Karpas-422 (cell line): ENCODE measurements at places on chromosomes 12 and 14. TPM values are rescaled to one million over a fixed set of nuclear protein-coding genes. Genes with fewer than 3 reads are reported as not detected.

DNA sequence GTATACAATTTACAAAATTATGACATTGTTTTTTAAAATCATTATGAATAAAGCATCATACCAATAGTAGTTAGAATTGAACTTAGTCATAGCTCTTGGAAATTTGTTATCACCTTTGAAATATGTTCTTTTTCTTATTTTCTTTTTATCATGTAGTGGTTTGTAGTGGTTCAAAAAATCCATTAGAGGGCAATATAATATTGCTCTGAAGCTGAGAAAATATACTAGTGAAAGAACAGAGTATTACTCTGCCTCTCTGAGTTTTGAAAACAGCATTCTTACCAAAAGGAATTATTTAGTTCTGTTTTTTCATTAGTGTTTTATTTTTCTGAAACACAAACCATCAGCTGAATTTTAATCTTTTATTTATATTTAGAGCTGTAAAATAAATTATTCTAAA is 76.2 kb downstream of the PDZRN4 start:
- peak; percentile 72 for DNase-seq
- no peaks in the 10 kb centered on the region for H3K27me3 ChIP-seq
- H3K36me3 ChIP-seq, result no peaks in the 10 kb centered on the region
- peak overlapping the region; percentile 59 for H3K27ac ChIP-seq

- H3K36me3 ChIP-seq, result no peaks in the 10 kb centered on the region
- no peaks in the 10 kb centered on the region for H3K27me3 ChIP-seq
- no peaks in the 10 kb centered on the region for H3K4me1 ChIP-seq
- H3K4me3 ChIP-seq, result no peak overlapping the region
- H3K27ac ChIP-seq, result no peak overlapping the region
Measured at GRCh38 chr14:79614448-79614847, 596.9 kb downstream of the DIO2 start.

DNA sequence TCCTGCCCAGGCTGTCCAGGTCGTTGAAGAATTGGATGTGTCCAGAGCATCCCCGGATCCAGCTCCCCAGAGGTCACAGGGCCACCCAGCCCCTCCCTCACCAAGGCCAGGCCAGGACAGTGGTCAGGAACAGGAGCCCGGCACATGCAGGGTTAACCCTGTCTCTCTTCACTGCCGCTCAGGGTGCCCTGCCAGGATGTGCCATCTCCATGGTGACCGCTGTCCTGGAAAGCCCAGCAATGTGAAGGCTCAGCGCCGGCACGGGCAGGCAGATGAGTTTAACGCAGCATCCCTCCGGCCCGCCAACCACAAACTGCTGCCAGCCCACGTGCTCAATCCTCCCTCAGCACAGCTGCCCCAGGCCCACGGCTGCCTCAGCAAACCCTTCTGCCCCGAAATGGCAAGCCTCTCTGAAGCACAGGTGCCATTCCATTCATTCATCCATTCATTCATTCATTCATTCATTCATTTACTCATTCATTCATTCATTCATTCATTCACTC is 4.4 kb downstream of the TMEM179 start:
- peak; percentile 57 for DNase-seq
- no peaks in the 10 kb centered on the region for H3K27me3 ChIP-seq
- H3K36me3 ChIP-seq, result no peaks in the 10 kb centered on the region
- no peak overlapping the region for H3K4me3 ChIP-seq

DNA sequence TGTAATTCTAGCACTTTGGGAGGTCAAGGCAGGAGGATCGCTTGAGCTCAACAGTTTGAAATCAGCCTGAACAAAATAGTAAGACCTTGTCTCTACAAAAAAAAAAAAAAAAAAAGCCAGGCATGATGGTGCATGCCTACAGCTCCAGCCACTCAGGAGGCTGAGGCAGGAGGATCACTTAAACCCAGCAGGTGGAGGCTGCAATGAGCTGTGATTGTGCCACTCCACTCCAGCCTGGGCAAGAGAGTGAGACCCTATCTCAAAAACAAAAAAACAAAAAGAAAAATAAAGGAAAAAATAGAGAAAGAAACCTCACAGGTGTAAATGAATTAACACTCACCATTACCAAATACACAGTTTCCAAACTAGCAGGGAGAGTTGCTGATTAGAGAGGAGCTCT is 34.2 kb upstream of the TUBA1A start:
- no peaks in the 10 kb centered on the region for H3K36me3 ChIP-seq
- H3K4me1 ChIP-seq, result peaks cover 6% of the 10 kb centered on the region
- H3K27ac ChIP-seq, result no peak overlapping the region
- H3K27me3 ChIP-seq, result no peaks in the 10 kb centered on the region
- DNase-seq, result no peak
- no peak overlapping the region for H3K4me3 ChIP-seq

- H3K4me3 ChIP-seq, result peak overlapping the region; percentile 38; the same call in 1 of the 2 replicates
- no peak overlapping the region for H3K27ac ChIP-seq
- DNase-seq, result peak; percentile 55
- H3K4me1 ChIP-seq, result peaks cover 54% of the 10 kb centered on the region
Measured at GRCh38 chr12:47396902-47397663, 308.7 kb downstream of the RPAP3 start.

GRCh38 chr12:52912711-52913430 is 8.0 kb upstream of the KRT8 start:
- no peaks in the 10 kb centered on the region for H3K36me3 ChIP-seq
- H3K27ac ChIP-seq, result no peak overlapping the region
- no peaks in the 10 kb centered on the region for H3K27me3 ChIP-seq
- no peak overlapping the region for H3K4me3 ChIP-seq

- no peak overlapping the region for H3K27ac ChIP-seq
- H3K4me3 ChIP-seq, result no peak overlapping the region
- DNase-seq, result no peak
- H3K4me1 ChIP-seq, result peaks cover 20% of the 10 kb centered on the region
- no peaks in the 10 kb centered on the region for H3K36me3 ChIP-seq
Measured at GRCh38 chr14:87940894-87941293, 52.1 kb downstream of the GALC start.

- H3K4me1 ChIP-seq, result no peaks in the 10 kb centered on the region
- no peaks in the 10 kb centered on the region for H3K27me3 ChIP-seq
- H3K4me3 ChIP-seq, result no peak overlapping the region
- H3K27ac ChIP-seq, result no peak overlapping the region
Measured at GRCh38 chr12:19978193-19978592, 390.1 kb upstream of the PDE3A start.

- H3K4me3 ChIP-seq, result no peak overlapping the region
- no peak overlapping the region for H3K27ac ChIP-seq
- H3K27me3 ChIP-seq, result no peaks in the 10 kb centered on the region
- H3K4me1 ChIP-seq, result no peaks in the 10 kb centered on the region
- DNase-seq, result no peak
- no peaks in the 10 kb centered on the region for H3K36me3 ChIP-seq
Measured at GRCh38 chr12:13368971-13369370, 172.4 kb downstream of the EMP1 start.

DNA sequence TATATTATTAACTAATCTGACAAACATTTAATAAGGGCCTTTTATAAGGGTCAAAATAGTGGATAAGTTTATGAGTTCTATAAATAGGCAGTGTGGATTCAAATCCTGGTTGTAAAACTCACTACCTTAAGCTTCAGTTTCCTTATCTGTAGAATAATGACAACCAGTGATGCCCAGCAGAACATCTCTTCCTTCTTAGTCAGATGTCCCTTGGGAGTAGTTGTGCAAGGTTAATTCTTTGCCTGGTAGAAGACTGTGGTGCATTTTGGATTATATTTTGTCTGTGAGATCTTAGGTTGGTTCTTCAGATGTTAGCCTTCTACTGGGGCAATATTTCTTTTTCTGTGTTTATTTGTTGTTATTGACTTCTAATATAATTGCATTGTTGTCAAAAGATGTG is 59.5 kb downstream of the ARID2 start:
- H3K36me3 ChIP-seq, result no peaks in the 10 kb centered on the region; the same call in 1 of the 2 replicates
- H3K27me3 ChIP-seq, result no peaks in the 10 kb centered on the region
- H3K4me1 ChIP-seq, result peaks cover 36% of the 10 kb centered on the region
- peak overlapping the region; percentile 60 for H3K27ac ChIP-seq

- no peaks in the 10 kb centered on the region for H3K27me3 ChIP-seq
- H3K4me3 ChIP-seq, result no peak overlapping the region
- DNase-seq, result no peak
- H3K36me3 ChIP-seq, result no peaks in the 10 kb centered on the region
Measured at GRCh38 chr12:129373746-129374145, 520.5 kb downstream of the GLT1D1 start.

DNA sequence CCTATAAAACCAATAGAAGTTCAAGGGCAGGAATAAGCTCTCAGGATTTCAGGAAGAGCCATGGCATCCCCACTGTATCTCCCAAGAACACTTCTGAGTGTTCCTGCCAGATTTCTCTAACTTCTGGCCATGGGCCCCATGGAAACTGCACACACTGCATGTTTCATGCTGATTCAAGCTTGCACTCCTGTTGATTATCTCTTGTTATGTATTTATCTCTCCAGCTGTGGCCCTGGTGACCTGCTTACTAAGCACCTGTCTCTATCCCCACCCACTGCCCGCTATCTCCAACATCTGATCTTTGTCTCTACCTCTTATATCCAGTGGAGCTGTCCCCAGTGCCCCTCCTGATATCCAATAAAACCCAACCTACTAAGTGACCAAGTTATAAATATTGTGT is 285.3 kb downstream of the PDZRN4 start:
- no peak for DNase-seq
- no peaks in the 10 kb centered on the region for H3K27me3 ChIP-seq
- H3K4me3 ChIP-seq, result no peak overlapping the region
- H3K4me1 ChIP-seq, result peaks cover 28% of the 10 kb centered on the region
- no peak overlapping the region for H3K27ac ChIP-seq

GRCh38 chr12:79859646-79860045 is 75.3 kb downstream of the PPP1R12A start:
- DNase-seq, result no peak
- H3K27me3 ChIP-seq, result no peaks in the 10 kb centered on the region
- H3K4me3 ChIP-seq, result no peak overlapping the region
- H3K36me3 ChIP-seq, result peaks cover 16% of the 10 kb centered on the region

DNA sequence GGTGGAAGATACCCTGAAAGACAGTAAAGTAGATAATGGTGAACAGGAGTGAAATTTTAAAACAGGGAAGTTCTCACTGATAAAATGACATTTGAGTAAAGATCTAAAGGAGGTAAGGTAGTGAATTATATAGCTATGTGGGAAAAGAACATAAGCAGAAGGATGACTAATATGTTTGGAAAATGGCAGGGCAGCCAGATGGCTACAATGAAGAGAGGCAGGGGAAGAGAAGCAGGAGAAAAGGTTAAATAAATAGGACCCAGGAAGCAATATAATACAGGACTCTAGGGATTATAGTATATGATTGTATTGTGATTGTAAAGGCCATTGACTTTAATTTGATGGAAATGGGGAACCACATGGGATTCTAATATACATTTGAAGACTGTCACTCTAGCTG is 33.0 kb downstream of the SCFD1 start:
- H3K4me1 ChIP-seq, result no peaks in the 10 kb centered on the region
- no peak overlapping the region for H3K27ac ChIP-seq
- no peaks in the 10 kb centered on the region for H3K27me3 ChIP-seq

DNA sequence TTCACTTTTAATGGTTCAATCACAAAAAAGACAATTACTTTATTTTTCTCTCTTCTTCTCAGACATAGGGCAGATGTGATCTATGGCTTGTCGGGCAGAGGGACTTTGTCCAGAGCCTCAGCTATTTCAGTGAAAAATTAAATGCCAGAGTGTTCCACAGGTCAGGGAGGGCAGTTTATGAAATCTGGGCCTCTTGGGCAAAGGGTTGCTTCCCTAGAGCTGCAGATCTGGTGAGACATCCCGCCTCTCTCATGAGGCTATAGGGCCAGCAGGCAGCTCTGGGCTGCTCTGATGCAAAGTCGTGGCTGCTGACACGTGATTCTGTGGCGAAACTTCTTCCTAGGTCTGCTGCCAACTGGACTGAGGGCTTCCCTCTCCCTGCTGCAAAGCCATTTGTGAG is 6.0 kb downstream of the CLMN start:
- peak overlapping the region; percentile 37 for H3K4me3 ChIP-seq
- H3K4me1 ChIP-seq, result peaks cover 97% of the 10 kb centered on the region
- DNase-seq, result peak; percentile 89
- no peaks in the 10 kb centered on the region for H3K27me3 ChIP-seq
- H3K36me3 ChIP-seq, result peaks cover 11% of the 10 kb centered on the region; the same call in 1 of the 2 replicates

DNA sequence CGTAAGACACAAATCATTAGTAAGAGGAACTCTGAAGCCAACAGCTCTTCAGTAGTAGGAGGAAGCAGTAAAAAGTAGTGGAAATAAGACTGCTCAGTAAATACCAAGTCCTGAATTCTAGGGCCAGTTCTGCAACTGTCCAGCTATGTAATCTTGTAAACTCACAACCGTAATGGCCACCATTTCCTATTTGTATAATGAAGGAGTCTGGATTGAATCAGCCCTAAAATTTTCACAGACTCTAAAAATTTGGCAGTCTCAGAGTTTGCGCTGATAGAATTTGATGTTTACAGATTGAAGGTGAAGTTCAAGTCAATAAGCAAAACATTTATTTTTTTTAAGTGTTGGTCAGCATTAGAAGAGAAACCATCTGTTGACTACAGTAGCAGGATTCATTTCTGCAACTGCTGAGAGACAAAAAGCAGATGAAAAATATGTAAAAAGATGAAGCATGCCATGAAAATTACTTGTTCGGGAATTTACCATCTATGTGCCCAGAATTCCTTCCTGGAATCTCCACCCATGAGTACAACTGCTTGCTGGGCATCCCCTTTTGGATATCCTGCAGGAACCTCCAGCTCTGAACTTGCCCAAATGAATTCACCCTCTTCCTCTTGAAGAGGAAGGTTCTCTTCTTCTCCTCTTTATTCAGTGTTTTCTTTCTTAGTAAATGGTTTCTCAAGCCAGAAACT is 47.5 kb downstream of the GALNT4 start:
- H3K36me3 ChIP-seq, result no peaks in the 10 kb centered on the region
- no peaks in the 10 kb centered on the region for H3K27me3 ChIP-seq
- no peaks in the 10 kb centered on the region for H3K4me1 ChIP-seq
- no peak for DNase-seq
- no peak overlapping the region for H3K27ac ChIP-seq

DNA sequence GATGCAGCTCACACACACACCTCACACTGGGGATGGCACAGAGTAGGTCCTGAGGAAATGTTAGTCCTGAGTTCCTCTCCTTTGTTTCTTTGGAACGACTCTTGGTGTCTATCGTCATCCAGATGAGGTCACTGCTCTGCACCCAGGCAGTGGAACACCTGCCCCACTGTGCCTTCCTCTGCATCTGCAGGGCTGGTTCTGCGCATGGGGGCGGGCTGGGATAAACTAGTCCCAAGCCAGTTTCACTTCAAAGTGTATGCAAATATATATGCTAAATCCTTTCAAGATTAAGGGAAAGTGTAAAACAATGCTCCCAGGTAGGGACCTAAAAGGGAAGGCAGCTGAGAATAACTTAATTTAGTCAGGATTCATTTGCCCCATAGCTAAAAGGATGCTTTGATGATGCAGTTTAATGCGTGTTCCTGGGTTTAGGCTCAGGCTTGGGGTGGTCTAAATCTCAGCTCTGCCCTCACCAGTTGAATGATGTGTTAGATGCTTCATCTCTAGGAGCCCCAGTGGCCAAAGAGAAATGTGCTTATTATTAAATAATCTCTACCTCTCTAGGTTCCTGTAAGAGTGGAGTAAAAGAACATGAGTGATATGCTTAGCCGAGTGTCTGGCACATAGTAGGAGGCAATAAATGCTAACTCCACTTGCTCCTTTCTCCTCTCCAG is 47.1 kb upstream of the OVCH1 start:
- no peaks in the 10 kb centered on the region for H3K36me3 ChIP-seq
- H3K4me1 ChIP-seq, result no peaks in the 10 kb centered on the region
- 0 out of 2 replicates have a peak, but pooled peaks cover 4% of the 10 kb centered on the region for H3K27me3 ChIP-seq

- no peak overlapping the region; the same call in 1 of the 2 replicates for H3K4me3 ChIP-seq
- DNase-seq, result peak; percentile 83
- H3K36me3 ChIP-seq, result no peaks in the 10 kb centered on the region
- H3K27me3 ChIP-seq, result no peaks in the 10 kb centered on the region
- peak overlapping the region; percentile 13; the same call in 1 of the 2 replicates for H3K27ac ChIP-seq
Measured at GRCh38 chr14:39426605-39427004, 5.6 kb downstream of the FBXO33 start.

The KRT78 gene
- total RNA-seq, result not detected in 2 replicates

The ADAM21 gene
- 0.56 TPM in 1 of 2 replicates, not detected in the other for total RNA-seq

The TIMM9 gene
- total RNA-seq, result 51.3 and 71.7 TPM in 2 replicates
